ENCODE measurements at places on chromosomes 5 and 9. TPM values are rescaled to one million over a fixed set of nuclear protein-coding genes. Genes with fewer than 3 reads are reported as not detected.
A peak's percentile ranks its signal among the peaks of the same experiment; 100 is the strongest.

GRCh38 chr9:86955042-86955441, 7.7 kb upstream of the GAS1 start:
- no peak for DNase-seq

DNA sequence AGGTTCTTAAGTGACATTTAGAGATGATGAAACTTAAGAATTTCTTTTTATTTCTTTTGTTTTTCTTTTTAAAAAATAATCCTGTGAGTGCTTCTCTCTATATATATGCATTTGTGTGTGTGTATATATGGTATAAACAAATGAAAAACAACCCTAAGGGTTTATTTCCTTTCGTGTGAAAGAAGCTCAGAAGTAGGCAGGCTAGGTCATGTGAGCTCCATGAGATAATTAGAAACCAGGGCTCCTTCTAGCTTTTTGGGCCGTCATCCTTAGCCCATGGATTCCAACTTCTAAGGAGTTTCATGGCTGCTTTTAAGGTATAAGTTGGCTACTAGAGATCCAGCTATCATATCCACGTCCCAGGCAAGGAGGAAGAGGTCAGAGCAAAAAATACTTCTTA, 11.2 kb downstream of the C9orf43 start:
- no peak for DNase-seq

- DNase-seq = no peak
Observed at GRCh38 chr9:16870596-16871335, at the start of gene BNC2. Gene BNC2, minus strand, starts transcription at chr9:16870670. Its CDS starts 22 bp downstream, at chr9:16870648.

GRCh38 chr5:10706326-10706725, 54.7 kb downstream of the DAP start:
- DNase-seq = no peak

DNA sequence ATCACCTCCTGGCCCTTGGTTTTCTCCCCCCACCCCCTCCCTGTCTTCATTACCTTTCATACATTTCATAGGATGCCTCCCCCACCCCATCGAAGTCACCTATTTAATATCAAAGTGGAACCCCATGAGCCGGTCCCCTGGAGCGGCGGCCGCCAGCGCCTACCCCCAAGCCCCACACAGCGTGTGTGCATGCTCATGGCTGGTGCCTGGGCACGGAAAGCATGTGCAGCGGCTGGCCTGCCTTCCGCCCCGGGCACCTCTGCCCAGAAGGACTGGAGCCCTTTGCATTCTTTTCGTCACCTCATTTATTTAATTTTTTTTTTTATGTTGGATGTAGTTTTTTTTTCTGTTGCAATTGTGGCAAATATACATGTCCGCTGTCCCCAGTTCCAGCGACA, 116.2 kb downstream of the WNK2 start:
- no peak for DNase-seq

- peak; percentile 64 for DNase-seq
Observed at GRCh38 chr5:142770650-142771609, 753 bp downstream of the ARHGAP26 start.

GRCh38 chr9:7871977-7872730, 72.6 kb upstream of the DMAC1 start:
- DNase-seq = no peak

GRCh38 chr9:107172160-107172978, 110.7 kb upstream of the RAD23B start:
- DNase-seq = peak; percentile 77

- peak; percentile 70 for DNase-seq
Observed at GRCh38 chr5:122493091-122494021, 181.3 kb downstream of the SNCAIP start.

DNA sequence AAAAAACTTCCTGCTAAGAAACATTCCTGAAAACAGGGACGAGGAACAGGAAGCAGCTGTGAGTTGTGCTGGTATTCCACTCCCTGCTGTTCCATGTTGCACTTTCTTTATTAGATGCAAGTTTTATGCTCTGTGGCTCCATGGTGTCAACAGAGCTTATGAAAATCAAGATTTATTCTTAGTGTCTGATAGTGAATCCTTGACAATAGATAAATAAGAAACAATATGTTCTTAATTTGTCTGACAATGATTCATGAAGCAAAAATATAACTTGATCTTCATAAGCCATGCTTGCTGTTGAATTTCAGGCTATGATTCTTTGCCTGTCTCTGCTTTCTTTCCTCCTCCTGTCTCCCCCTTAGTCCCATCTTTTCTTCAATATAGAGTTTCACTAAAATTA, 119.6 kb downstream of the DROSHA start:
- no peak for DNase-seq

- no peak for DNase-seq
Observed at GRCh38 chr9:88303721-88304451, 84.4 kb upstream of the SPIN1 start.

The PROB1 gene
- not detected for total RNA-seq

The GMCL2 gene
- not detected for total RNA-seq

The ANKRD20A1 gene
- total RNA-seq = not detected

The FOXD4L5 gene
- not detected for total RNA-seq

The TAF11L5 gene
- not detected for total RNA-seq

The PNPLA7 gene
- total RNA-seq = 51.3 TPM

The ZNF883 gene
- total RNA-seq = not detected

The AFAP1L1 gene
- 3.8 TPM for total RNA-seq
